ENCODE measurements at places on chromosomes 1 and 21.
A peak's percentile ranks its signal among the peaks of the same experiment; 100 is the strongest.

DNA sequence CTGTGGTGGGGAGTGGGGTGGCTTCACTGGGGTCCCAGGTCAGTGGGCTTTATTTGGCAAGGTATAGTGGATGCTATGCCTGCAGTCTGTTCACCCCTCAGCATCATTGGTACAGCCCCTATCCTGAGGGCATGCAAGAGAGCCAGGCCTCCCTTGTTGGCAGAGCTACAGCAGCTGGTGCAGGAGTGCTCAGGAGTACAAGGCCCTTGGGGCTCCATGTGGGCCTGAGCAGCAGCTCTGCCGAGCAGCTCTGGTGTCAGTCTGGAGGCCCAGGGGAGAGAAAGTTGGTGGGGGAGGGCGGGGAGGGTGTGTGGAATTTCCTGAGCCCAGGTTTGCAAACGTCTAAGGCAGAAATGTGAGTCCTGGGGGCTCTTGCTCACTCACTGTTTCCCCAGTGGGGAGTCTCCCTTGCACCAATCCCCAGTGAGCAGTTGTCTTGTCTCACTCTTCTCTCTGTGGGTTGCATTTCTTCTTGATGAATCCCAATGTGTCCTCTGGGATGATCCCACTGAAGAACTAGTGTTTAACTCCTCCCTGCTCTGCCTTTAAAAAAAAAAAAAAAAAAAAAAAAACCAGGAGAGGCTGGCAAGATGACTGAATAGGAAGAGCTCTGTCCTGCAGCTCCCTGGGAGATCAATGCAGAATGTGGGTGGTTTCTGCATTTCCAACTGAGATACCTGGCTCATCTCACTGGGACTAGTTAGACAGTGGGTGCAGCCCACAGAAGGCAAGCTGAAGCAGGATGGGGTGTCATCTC is 39.5 kb upstream of the CYP4X1 start:
- DNase-seq, result peak; percentile 79

DNA sequence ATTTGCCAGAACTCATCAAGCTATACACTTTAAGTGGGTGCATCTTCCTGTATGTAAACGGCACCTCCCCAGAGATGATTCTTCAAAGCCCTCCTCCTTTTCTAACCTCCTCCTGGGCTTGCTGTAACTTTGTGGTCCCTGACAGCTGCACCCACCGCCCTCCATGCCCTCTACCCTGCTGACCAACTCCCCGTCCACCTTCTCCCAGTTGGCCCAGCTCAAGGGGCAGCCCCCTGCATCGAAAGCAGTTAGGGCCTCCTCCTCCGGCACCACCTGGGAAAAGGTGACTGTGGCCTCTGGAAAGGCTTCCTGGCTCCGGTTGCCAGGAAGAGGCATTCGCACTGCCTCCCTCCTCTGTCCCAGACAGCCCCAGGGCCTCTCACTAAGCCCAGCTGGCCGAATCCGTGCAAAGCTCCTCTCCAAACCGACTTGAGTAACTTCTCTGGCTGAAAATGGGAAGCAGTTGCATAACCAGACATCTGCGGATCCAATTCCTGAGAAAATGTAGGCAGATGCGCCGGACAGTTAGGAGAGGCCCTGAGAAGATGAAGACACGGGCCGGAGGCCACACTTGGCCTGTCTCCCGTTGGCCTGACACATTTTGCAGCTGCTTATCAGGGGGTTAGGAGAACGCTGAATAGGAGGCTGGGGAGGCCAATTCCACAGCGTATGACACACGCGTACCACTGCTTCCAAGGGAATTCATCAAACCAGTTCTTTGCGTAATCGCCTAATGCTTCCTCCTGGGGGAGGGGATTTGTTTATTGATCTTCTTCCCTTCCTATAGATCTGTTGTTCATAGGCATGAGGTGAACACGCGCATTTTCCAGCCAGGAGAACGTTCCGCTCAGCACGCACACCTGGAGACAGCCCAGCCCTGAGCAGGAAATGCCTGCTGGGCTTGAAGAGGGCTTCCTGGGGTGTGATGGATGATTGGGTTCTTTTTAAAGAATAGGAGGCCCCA is 48.7 kb upstream of the COL6A2 start:
- DNase-seq, result peak; percentile 90

DNA sequence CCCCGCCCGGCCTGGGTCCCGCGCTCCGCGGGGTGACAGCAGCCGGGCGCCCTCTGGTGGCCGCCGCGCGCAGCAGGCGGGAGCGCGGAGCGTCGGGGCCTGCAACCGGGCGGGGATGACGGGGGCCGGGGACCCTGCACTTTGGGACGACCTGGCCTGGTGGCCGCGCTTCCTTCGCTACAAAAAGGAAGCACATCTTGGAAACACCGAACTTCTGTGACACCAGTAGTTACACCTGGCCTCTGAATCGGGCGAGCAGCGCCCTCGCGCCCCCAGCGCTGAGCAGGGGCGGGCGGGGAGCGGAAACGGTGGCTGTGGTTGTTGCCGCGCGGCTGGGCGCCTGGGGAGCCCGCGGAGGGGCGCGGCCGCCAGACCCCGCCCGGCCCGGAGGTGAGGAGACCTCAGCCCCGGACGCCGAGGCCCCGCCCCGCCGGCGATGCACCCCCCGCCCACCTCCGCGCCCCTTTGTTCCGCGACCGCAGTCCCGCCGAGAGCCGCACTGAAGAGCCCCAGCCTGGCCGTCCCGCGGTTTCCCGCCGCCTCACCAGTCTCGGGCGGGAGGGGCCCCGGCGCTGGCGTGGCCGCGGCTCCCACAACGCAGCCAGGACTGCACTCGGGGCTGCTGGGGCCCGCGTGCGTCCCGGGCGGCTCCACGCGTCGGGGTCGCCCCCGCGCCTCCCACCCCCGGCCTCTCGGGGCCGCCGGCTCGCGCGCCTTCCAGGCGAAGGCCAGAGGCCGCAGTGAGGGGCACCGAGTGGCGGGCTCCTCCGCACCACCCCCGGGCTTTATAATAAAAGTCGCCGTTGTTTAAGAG is 59.3 kb downstream of the H3-3A start:
- DNase-seq, result no peak

DNA sequence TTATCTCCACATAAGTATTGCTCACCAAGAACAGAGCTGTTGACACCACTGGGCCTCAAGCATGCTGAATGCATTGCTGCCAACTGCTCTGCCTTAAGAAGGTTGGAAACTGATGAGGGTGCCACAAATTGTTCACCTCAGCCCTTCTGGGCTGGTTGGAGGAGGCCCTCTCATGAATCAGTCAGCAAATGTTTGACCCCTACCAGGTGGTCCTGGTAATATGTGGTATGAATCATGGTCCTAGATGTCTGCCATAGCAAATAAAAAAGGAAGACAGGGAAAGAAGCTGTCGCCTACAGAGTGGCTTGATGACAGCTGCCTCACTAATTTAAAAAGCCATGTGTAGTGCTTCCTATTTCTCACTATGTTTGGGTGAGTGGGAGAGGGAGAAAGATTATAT is 12.2 kb downstream of the SPATA46 start:
- DNase-seq, result no peak

GRCh38 chr1:171716616-171717015 is 25.2 kb downstream of the VAMP4 start:
- DNase-seq, result no peak

DNA sequence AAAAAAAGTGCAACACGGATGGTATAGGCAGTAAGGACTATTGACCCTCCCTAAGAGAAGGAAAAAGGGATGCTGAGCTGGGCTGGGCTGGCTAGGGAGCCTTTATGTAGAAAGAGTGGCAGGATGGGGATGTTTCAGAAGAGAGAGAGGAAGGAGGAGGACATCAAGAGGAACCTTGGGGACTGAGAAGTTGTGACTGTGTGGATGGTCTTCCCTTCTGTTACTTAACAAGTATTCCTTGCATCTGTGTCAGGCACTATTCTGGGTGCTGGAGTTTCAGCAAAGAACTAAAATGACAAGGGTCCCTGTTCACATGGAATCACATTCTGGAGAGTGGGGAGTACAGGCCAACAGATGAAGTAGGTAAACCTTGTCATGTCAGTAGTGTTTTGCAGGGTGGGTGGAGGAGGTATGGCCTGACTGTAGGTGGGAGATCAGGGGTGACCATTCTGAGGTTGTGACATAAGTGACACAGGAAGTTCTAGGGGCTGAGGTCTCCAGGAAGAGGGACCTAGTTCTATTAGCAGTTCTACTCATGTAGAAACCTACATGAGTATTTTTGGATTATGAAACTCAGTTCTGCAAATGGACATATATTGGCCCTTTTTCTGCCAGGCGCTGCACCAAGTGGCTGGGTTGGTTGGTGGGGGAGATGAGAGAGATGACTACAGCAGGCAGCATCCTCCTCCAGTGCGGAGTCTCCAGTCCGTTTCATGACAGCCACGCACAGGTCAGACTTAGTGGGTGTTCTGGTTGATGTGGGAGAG is 53.8 kb downstream of the PRDM2 start:
- no peak for DNase-seq

DNA sequence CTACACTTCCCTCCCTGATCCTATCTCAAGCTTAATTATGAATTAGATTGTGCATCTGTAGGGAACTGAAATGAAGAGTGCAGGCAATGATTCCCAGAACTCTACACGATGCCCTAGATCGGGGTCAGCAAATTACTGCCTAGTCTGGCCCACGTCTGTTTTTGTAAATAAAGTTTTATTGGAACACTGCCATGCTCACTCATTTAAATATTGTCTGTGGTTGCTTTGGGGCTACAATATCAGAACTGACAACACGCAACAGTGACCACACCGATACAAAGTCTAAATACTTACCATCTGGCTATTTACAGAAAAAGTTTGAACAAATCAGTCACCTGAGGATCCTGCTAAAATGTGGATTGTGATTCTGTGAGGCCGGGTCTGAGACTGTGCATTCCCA is 74.1 kb downstream of the PGBD5 start:
- no peak for DNase-seq

GRCh38 chr1:228513236-228513900 is 26.2 kb downstream of the RNF187 start:
- DNase-seq, result no peak

- no peak for DNase-seq
These were observed 139.6 kb downstream of the NAV1 start for GRCh38 chr1:201678264-201679101.

GRCh38 chr1:48251821-48252220 is 29.3 kb downstream of the SLC5A9 start:
- no peak for DNase-seq

DNA sequence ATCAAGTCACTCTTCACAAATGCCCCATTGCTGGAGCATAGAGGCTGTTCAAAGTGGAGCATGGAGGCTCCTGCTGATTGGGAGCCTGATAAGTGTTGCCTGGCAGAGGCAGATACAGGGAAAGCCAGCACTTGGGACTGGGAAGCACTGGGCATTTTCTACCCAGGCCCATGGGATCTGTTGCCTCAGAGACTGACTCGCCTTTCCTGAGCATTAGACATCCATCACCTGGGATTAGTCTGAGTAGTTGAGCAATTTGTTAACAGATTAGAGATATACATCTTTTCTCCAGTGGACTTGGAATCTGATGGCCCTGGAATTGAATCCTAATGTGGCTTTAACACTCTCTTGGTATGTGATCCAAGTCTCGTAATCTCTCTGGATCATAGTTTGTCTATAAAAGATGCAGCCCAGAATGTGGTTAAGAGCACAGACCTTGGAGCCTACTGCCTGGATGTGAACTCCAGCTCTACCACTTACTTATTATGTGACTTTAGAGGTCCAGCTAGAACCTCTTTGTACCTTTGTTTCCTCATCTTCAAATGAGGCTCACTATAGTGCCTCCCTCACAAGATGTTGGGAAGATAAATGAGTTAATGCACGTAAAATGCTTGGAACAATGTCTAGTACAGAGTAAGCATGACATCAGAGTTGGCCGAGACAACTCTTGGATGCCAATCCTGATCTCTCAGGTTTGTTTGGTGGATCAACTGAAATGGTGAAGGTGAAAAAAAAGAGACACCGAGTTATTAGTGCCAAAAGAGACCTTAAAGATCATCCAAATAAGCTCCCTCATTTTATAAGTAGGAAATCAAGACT is 38.3 kb upstream of the NRDC start:
- DNase-seq, result no peak

- no peak for DNase-seq
These were observed 906 bp upstream of the ADARB1 start for GRCh38 chr21:45073301-45074047.

GRCh38 chr1:231931846-231932454 is 305.4 kb downstream of the DISC1 start:
- DNase-seq, result no peak

GRCh38 chr1:228647523-228648444 is 87.5 kb upstream of the RHOU start:
- no peak for DNase-seq

GRCh38 chr1:18907021-18907916 is 4.9 kb upstream of the ALDH4A1 start:
- peak; percentile 45 for DNase-seq

DNA sequence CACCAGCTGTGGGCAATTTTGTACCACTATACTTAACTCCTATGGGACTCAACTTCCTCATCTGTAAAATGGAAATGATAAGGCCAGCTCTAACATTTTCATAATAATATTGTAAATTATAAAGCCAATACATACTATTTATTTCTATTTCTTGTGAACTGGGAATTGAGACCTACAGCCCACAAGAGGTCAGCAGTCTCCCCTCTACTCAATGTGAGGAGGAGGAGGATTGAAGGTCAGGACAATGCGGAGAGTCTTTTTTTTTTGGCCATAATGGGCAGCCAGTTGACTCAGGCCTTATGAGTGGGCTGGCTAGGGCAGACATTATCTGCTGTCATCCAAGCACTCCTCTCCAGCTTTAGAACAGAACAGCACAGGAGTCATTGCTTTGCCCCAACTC is 90.5 kb downstream of the NUF2 start:
- DNase-seq, result no peak

GRCh38 chr1:222334026-222334680 is 213.8 kb downstream of the HHIPL2 start:
- DNase-seq, result no peak

DNA sequence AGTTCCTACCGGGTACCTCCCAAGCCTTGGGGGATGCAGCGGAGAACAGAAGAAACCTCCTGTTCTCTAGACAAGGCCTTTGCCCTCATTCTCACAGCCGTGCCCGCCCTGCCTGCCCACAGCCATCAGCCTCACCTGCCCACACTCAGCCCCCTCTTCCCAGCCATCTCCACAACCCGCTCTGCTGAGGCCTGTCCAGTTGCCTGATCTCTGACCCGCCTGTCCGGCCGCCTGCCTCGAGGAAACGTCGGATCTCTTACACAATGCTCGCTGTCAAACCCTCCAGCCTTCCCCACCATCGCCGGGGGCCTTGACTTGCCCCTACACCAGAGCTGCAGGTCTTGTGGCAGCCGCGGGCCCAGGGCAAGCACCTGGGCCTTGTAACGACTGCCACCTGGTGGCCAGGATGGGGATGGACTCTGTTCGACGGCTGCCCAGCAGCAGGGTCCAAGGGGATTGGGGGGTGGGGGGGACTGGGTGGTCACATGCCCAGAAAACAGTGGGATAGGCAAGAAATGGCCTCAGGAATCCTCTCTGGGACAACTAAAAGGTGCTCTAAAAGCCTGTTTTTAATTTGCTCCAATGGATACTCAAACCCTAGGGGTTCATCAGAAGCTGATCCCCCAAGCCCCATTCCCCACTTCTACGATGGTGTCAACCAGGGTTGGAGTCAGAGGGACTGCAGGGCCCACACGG is 31.0 kb downstream of the SLC45A1 start:
- DNase-seq, result no peak

Data from smooth muscle cell of the brain vasculature (primary cell).